Stimulated activated CD4-positive, alpha-beta T cell treated with anti-CD3 and anti-CD28 coated beads, Interleukin-1b, Interleukin-23, amount 100 ng/mL, for 4 hours (primary cell): ENCODE measurements at places on chromosomes 2 and 18.

DNA sequence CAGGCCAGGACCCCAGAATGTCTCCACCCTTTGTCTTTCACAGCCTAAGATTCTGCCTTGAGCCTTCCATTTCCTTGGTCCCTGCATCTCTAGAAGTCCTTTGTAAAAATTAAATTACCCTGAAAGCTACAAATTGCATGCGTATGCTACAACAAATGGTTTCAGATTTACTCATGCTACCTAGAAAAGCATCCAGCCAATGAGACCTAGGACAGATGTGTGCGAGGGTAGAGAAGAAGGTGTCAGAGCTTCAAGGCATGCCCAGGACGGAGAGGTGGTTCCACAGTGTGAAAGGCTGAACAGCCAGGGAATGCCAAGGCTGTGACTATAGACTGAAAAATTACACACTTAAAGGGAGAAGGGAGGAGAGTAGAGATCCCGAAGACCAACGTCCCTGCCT lies 40.2 kb downstream of the CCBE1 start:
- no peak for DNase-seq

DNA sequence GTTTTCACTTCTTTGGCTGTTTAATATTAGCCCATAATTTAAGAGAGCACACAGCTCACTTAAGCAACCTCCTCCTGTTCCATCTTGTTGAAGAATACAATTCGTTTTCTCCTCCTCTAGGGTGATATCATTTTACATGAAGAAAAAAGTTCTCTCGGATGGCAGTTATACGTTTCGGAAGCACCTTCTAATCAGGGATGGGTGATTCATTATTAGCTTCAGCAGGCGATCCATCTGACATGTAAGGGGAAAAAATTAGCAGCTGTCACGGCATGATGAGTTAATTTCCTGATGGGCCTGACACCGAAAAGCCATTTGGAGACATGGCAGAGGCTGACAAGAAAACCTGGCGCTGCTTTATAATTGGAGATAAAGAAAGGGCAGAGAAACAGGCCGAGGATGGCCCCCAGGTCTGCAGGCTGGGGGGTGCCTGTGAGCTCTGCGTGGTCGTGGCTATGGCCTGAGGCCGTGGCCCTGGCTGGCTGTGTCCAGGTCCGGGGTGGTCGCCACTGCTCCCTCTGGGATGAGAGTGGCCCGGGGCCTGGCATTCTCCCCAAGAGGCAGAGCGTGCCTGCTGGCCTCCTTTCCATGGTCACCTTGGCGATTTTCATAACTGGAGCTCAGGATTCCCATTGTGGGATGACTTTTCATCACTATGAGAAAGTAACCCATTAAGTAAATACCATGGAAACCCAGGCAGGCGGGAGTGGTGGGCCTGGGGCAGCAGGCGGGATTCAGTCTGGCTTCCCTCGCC lies 140.1 kb downstream of the PTGR3 start:
- DNase-seq = no peak

GRCh38 chr2:235371018-235371417 lies 122.8 kb upstream of the AGAP1 start:
- no peak for DNase-seq

GRCh38 chr2:189143925-189144324 lies 35.6 kb downstream of the COL5A2 start:
- no peak for DNase-seq

DNA sequence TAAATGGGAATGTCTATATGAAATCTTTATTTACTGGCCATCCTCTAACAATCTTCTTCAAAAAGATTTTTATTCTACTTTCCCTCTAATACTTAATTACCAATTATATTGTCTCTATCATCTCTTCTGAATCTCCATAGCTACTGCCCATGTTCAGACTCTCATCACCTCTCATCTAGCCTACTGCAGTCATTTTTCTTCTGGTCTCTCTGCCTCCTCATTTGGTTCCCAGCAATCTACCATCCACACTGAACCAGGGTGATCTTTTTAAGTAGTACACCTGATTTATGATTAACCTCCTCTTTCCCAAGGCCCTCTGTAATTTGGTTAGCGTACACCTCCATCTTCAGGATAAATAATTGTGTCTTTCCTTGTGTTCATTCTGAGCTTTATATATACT lies 57.6 kb downstream of the NCKAP1 start:
- DNase-seq = no peak

DNA sequence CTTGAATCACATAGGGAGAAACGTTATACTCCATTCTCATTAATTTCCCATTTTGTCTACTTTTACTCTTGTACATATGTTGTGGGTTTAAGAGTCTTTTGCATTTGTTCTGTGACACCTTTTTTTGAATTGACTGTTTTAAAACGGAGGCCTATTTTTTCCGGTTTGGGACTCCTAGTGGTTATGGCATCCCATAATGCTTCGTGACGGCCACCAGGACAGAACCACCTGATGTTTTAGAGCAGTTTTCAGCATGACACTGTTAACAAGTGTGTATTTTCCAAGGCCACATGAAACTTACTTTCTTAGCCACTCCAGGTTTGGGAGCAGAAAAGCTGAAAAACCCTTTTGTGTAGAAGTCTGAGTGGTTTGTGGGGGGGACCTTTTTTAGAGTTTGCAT lies 8.4 kb downstream of the SOX11 start:
- DNase-seq = no peak

GRCh38 chr18:61402726-61403125 lies 69.5 kb downstream of the CDH20 start:
- DNase-seq = no peak

GRCh38 chr2:100416397-100416934 lies 1.0 kb downstream of the CHST10 start:
- DNase-seq = no peak

DNA sequence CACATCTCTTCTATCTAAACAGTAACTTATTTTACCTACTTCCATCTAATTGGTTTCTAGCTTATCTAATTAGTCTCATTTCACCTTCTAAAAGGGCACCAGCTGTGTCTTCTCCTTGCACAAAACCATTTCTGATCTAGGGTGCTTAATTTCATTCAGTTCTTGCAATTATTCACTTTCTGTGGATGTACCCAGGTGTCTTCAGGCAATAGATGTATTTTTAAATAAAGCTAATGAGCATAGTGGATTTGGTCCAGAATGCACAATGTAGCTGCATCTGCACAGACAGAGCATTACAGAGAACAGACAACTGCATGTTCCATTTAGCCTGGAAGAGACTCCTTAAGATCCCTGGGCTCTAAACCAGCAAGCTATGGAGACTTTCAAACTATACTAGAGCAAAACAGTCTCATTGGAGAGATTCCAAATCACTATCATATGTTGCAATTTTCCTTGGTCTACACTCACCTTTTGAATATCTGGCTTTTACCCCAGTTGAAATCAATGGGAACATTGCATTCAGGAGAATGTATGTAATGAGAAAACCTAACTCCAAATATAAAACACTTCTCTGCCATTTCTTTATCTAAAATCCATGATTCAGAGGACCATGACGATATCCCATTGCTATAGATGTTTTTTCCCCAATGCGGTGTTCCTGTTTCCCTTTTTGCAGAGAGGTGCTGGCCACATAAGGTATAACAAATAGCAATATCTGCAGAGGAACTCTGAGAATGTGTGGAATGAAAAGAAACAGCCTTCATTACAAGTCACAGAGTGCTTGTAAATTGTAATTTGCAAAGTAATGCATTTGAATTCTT lies 3.5 kb upstream of the RFX8 start:
- no peak for DNase-seq

DNA sequence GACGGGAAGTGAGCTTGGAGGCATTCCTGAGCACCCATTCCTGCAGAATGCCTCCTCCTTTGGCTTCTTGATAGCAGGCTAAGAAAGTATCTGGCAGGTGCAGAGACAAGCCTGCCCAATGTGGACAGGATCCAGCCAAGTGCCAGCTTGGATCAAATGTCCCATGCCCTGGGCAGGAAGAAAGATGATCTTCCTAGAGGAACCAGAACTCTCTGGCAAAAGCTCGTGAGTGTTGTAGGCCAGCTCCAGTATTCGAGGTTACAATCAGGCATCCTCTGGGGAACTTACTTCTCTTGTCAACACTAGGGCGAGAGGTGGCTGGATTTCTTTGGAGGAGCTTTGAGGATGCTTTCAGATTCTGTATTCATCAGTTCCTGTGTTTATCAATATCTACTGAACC lies 29.9 kb upstream of the PDIA6 start:
- no peak for DNase-seq

GRCh38 chr18:5145168-5145825 lies 51.8 kb downstream of the AKAIN1 start:
- DNase-seq = no peak

DNA sequence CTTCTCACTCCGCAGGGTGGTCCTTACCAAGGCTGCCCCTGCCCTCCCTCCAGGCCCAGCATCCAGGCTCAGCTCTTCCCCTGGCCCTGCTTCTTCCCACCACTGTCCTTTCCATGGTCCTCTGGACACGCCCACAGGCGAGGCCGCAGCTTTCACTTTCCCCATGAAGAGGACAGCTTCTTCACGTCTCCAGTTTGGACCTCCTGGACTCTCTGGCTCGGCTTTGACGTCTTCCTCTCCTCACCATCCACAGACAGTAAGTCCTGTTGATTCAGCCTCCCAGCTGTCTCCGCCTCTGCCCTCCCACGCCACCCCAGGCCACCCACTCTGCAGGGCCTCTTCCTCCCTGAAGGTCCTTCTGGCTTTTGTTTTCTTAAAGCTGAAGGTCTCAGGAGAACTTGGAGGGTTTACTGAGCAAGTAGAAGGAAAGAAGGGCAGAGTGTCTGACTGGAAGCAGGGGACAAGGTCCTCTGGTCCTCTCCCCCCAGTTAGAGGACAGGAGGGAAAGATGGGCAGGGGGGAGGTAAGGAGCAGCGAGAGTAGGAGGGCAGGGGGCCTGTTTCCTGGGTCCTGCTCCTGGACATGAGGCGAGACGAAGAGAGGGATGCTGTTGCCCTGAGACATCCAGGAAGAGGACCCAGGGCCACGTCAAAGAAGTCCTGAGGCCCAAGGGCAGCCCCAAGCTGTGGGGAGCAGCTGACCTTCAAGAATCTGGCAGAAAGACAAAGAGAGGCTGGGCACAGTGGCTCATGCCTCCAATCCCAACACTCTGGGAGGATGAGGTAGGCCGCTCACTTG lies 24.7 kb upstream of the NMUR1 start:
- DNase-seq = no peak

DNA sequence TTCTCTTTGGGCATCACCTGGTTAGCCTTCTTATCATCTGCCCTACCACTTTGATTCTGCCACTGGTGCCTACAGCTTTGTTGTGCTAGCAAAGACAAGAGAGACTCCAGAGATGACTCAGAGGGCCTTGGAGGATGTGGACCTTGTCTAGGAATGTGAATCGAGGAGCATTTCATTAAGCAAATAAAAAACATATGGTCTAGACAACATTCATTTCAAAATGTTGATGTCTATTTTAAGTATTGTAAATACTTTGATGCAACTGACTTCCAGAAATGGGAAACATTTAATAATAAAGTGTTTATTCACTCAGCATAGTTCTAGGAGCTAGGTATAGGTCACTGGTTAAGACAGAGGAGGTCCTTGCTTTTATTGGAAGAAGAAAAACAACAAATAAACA lies 195.5 kb downstream of the CDCA7 start:
- DNase-seq = no peak

DNA sequence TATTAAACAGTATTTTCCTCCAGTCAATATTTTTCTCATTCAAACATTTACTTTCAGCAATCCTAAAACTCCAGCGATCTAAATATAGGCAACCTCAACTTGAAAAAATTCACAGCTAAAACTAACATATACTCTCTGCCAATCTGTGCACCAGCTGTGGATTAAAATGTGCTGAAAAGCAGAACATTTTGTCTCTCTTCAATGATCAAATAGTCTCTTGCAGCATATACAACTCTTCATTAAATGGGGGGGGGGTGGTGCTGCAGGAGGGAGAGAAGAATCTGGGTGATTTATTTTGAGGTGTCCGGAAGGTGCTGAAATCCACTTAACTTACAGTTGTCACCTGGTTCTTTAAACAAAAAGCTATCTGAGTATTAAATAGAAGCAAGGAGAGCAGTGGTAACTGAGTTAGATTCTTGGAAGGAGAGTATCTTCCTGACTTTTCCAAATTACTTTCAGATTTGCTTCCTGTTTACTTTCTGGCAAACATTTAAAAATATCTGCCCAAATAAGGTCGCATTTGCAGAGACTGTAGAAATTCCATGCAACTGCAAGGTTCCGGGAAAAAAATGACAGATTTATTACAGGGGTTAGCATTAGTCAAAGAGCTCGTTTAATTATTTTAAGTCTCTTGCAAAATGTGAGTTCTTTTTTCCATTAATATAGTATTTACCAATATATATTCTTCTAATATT lies 904.7 kb upstream of the ACVR2A start:
- DNase-seq = no peak

DNA sequence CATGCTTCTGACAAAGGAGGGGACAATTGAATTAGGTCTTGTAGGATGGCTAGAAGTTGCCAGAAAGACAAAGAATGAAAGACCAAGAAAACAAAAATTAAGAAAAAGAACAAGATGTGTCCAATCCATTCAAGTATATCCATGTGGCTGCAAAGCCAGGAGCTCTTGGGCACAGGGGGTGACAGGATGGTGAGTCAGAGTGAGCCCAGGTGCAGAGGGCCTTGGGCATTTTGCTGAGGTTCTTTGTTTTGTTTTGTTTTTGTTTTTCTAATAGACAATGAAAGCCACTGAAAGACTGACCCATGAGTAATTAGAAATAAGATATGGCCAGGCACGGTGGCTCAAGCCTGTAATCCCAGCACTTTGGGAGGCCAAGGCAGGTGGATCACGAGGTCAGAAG lies 104.6 kb upstream of the KLHL29 start:
- DNase-seq = no peak
